ENCODE measurements at places on chromosomes 6 and 20. TPM values are rescaled to one million over a fixed set of nuclear protein-coding genes. Genes with fewer than 3 reads are reported as not detected.

DNA sequence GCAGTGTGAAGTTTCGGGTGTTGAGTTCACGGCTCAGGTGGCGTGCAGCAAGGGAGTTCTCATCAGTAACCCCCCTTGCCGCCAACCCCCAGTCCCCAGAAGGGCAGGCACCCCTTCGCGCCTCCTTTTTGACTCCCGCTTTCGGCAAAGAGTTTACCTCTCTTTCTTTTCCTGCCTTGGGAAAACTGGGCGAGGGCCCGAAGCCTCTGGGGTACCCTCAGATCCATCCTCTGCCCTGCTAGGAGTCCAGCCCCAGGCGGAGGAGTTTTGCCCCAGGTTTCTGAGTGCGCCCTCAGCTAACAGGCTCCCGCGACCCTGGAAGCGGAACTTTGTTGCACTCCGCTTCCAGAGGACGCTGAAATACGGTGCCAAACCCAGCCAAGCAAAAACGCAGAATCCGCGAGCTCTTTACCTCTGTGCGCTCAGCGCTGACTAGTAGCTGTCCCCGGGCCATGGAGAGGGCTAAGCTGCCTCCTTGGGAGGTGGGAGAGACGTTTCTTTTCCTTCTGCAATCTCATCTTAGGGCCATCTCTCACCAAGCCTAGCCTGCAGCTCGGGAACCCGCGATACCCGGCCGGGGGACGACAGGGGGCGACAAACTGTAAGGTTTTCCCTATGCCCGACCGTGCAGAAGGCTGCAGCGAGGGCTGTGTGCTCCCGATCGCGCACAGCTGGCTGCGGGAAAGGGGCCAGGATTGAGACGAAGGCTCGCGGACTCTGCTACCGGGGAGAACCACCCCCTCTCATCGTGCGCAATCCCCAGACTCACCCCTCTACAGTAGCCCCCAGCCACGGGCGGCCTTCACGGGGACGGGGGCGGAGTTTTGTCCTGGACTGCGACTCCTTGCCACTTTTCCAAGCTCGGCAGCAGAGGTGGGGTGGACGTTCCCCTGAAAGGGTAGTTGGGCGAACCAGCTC, 2.7 kb upstream of the PAX1 start:
- DNase-seq = peak; percentile 56

- DNase-seq = no peak
Observed at GRCh38 chr6:57302477-57302876, 15.0 kb upstream of the PRIM2 start.

Gene WFDC12
- not detected for total RNA-seq

Gene OR2B6
- not detected for total RNA-seq

DNA sequence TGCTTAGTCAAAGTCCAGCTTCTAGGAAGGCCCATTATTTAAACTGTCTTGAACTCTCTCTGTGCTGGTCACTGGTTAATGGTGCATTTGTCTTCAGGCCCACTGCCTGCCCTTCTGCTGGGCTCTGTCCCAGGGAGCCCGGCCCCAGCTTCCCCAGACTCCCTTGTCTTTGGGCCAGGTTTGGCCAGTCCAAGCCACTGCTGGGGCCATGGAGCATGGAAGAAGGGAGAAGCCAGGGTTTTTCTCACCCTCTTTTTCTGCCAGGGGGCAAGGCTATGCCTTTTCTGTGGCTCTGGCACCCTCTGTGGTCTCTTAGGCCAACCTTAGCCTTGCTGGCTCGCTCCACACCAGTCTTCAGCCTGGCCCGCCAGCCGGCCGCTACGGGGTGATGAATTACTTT, 390.0 kb upstream of the SULF2 start:
- DNase-seq = no peak

GRCh38 chr20:31684153-31685015, 38.3 kb downstream of the BCL2L1 start:
- no peak for DNase-seq

DNA sequence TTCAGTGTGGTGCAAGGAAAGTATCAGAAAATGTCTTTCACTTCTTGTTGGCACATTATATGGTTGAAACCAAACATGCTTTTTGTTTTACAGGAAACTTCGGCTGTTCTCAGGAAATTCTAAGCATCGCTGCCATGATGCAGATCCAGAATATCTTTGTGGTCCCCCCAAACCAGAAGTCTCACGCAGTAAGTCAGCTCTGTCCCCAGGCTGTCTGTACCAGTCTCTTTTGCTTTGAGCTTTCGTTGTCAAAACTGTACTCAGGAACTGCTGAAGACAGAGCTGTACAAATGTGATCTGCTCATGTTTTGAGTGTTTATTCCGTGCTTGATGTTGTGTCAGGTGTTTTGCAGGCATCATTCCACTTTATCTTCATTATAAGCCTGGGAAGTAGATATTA, 59.6 kb downstream of the DHX35 start:
- no peak for DNase-seq

Gene SLC32A1
- not detected for total RNA-seq

DNA sequence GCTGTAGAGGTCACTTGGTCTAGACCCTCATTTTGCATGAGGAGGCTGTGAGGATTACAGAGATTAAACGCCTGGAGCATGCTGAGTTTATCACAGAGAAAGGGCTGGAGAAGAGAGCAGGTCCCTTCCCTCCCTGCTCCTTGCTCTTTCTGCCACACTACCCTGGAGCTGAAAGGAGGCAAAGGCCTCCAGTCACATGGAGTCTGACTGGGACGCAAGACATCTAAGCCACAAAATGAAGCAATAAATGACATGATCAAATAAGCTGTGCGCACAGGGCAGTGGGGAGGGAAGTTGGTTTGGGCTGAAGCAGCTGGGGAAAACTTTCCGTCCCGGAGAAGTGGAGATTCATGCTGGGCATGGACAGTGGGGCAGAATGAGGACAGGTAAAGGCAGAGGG, 33.3 kb downstream of the ATXN1 start:
- DNase-seq = no peak

GRCh38 chr6:95091823-95092436, 485.4 kb upstream of the MANEA start:
- no peak for DNase-seq

Gene KIF25
- not detected for total RNA-seq

DNA sequence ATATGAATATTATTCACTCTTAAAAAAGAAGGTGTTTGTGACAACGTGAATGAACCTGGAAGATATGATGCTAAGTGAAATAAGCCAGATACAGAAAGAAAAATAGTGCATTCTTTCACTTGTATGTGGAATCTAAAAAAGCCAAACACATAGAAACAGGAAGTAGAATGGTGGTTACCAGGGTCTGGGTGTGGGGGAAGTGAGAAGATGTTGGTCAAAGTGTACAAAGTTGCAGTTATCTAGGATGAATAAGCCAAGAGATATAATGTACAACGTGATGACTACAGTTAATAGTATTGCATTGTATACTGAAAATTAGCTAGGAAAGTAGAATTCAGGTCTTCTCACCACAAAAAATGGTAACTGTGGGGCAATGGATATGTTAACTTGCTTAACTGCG, 151.1 kb upstream of the HCRTR2 start:
- DNase-seq = no peak

Gene TINAG
- 0.27 TPM for total RNA-seq

- no peak for DNase-seq
Observed at GRCh38 chr20:49398401-49399144, 83.9 kb downstream of the KCNB1 start.

Gene MCCD1
- total RNA-seq = not detected

Gene MUC21
- total RNA-seq = not detected

- DNase-seq = no peak
Observed at GRCh38 chr20:56722042-56722441, 92.9 kb downstream of the TFAP2C start.

DNA sequence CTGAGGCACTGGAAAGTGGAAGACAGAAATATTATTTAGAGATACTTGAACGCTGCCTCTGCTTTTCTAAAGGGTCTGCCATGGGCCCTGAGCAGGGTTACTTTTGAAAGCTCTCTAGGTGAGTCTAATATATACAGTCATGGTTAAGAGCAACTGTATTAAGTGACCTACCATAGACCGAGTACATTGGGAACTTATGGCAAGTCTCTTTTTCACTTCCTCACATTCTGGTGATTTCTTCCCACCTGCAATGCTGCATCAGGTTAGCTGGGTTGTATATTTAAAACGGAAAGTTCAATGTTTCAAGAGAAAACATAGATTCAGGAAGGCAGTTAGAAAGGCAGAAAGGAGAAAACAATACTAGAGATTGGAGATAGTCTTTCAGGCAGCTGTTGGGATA, 154.7 kb downstream of the PHF3 start:
- no peak for DNase-seq

Gene BHLHE23
- not detected for total RNA-seq

DNA sequence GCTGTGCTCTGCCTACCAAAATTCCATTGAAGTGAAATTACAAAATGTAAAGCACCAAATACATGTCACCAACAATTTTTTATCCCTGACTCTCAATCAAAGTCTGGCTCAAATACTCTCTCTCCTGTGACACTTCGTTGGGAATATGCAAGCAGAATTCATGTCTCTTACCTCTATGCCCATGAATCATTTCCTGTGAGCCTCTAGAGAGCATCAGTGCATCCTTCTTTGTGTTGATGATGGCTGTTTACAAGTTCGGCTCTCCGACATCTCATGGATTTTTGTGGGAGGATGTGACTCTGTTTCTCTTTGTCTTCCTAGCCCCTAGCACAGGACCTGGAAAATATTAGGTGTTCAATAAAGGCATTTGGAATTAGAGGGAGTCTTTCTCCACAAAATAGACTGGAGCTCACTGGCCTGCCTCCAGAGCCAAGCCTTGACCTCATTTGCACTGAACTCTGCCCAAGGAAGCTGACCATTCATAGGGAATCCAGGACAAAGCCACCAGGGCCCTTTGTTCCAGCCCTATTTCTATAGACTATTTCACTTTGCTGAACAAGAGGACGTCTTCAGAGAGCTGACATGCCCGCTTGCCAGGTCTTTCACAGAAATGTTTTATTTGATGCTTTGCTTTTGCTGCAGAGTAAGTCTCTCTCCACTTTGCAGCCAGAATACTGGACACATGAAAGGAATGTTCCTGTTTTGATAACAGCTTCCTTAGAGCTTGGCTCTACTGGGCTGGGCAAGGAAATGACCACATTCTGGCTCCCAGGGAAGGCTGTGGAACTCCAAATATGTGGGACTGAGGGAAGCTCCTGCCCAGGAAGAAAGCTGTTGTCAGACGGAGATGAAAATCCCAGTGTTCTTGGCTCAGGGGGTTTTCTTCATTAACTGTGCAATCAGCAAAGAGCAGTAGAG, 194.5 kb upstream of the CDYL start:
- DNase-seq = no peak

DNA sequence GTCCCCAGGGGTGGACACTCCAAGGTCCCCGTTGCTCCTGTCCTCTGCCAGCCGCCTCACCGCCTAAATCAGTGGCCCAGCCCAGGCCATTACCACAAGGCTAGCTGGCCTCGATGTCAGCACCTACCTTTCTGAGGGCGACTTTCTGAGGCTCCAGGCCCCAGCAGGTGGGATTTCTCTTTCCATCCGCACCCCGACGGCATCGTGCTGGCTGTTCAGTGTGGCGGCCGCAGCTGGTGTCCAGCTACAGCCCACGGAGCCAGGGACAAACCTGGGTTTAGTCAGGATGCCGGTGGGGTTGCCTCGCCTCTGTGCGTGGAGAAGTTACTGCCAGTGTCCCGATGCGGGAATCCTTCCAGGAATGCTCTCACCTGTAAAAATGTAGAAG, 60.8 kb downstream of the ERMARD start:
- DNase-seq = no peak

GRCh38 chr6:45493761-45494160, 116.0 kb upstream of the SUPT3H start:
- DNase-seq = no peak

Gene DUSP15
- not detected for total RNA-seq

Gene WFDC10B
- total RNA-seq = not detected

GRCh38 chr20:33463332-33464101, 20.0 kb upstream of the SNTA1 start:
- no peak for DNase-seq

GRCh38 chr6:90689172-90689571, 102.3 kb upstream of the MAP3K7 start:
- DNase-seq = no peak

- peak; percentile 38 for DNase-seq
Observed at GRCh38 chr20:63071541-63072181, 64.9 kb upstream of the BHLHE23 start.

DNA sequence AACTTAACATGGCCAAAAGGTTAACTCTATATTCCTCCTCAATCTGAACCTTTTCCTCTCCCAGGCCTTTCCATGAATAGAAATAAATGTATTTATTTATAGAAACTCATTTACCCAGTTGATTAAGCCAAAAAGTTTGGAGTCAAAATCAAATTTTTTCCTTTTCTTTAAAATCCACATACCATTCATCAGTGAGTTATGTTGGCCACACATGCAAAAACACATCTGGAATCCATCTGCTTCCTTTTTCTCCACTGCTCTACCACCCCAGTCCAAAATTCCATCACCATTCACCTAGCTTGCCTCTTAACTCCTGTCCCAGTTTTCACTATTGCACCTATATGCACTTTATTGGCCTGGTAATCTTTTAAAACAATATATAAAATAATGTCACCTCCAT, 62.4 kb upstream of the TMEM200A start:
- DNase-seq = no peak

DNA sequence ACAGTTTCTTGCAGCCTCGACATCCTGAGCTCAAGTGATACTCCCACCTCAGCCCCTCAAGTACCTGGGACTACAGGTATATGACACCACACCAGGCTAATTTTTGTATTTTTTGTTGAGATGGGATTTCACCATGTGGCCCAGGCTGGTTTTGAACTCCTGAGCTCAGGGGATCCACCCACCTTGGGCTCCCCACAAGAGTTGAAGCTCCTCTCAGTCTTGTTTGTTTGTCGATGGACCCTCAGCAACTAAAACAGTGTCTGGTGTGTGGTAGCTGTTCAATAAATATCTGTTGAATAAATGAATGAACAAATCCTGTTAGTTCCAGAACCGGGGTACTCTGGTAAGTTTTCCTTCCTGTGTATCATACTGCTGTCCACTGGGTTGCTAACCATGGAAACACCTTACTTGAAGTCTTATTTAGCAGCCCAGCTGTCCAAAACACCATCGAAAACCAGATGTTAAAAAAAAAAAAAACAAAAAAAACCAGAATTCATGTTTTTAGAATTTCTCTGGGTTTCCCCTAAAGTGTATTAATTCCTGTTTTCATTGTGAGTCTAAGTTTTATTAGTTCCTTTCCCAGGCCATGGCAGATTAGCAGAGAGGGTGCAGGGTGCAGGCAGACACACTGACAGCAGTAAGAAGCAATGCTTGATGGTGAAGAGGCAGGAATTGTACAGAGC, 7.8 kb upstream of the EZR start:
- DNase-seq = no peak

Gene FHL5
- 6.1 TPM for total RNA-seq

DNA sequence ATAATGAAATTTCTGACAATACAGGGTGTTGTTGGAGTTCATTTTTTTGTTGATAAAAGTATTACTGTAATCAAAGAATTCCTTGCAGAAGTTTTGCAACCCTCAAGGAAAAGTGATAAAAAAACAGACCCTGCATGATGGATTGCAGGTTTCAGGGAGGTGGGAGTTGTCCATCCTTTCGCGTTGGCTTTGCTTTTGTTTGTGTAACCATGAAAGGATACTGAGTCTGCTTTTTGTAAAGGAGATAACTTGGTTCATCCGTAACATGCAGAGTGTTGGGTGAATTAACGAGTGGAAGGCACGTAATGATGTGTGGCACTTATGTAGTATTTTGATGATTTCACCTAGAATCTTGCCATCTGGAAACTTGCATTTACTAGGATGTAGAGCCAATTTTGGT, 23.6 kb downstream of the FOXO3 start:
- DNase-seq = no peak

Gene PLN
- total RNA-seq = 208 TPM
